ENCODE measurements at places on chromosomes 6 and 20.

DNA sequence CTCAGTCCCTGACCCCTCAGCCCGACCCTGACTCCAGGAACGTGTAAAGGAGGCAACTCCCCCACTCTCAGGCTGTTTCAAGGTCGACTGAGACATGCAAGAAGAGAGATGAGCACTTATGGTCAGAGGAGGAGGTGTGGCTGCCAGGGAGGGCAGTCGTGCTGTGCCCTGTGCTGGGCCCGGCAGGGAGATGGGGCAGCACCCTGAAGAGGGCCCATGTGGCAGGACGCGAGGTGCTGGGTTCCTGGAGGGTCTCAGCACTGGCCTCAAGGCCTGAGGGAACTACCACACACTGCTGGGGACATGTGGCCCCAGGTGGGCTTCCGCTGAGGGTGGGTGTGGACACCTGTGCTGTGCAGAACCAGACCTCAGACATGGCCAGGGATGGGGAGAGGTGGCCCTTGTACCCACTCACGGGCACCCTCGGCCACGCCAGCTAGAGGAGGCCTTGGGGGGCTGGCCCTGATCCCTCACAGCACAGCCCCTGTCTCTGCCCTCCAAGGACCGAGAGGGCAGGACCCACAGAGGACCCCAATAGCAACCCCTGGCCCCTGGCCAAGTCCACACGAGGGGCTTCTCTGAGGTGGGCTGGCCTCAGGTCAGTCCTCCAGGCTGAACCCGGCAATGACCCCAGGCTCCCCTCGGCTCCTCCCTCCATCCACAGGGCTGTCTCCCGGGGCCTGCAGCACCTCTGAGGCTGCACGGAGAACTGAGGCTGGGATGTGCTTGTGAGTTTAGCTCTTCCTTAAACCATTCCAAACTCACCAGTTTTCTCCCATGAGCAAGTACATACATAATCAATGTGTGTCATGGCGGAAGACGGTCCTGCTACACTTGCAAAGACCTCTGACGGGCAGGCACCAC lies 8.7 kb downstream of the SLC2A4RG start:
- no peak for DNase-seq

DNA sequence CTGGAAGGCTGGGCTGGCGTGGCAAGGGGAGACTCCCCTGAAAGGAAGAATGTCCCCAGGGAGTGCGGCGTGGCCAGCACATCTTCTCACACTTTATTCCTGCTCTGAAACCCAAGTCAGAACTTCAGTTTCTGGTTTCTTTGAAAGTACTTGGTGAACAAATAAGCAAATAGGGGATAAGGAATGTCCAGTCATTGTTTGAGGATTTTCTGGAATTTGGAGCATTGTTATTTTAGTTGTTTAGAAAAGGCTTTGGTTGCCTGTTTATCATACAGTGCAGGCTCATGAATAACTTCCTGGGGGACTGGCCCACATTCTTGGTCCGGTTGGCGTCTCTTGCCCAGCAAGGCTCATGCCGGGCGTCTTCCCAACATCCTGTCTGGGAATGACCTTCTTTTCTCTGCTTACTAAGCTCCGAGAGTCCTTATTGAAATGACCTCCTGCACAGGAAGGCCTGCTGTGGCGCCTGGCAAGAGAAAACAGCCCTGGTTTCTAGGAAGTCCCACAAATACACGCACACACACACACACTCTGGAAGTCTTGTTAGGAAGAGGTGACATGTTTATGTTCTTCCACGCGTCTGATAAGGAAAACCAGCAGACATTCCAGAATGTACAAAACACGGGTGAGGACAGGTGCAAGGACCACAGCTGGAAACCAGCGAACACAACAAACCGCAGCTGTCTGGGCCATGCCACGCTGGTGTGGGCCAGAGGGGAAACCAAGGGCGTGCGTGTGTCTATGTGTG lies 71.9 kb downstream of the TMEM170B start:
- no peak for DNase-seq

GRCh38 chr6:47076422-47077344 lies 34.6 kb upstream of the ADGRF1 start:
- no peak for DNase-seq

DNA sequence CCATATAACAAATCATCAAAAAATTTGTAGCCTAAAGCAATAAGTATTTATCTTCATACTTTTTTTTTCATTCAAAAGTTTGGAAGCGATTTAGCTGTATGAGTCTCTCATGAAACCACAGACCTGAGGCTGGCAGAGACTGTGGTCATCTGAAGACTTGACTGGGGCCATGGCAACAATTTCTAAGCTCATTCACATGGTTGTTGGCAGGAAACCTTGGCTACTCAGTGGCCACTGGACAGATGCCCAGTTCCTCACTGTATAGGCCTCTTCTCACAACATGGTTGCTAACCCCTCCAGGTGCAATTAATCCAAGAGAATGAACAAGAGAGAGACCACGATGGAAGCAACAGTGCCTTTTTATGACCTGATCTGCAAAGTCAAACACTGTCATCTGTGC lies 235.9 kb downstream of the BTBD3 start:
- no peak for DNase-seq

DNA sequence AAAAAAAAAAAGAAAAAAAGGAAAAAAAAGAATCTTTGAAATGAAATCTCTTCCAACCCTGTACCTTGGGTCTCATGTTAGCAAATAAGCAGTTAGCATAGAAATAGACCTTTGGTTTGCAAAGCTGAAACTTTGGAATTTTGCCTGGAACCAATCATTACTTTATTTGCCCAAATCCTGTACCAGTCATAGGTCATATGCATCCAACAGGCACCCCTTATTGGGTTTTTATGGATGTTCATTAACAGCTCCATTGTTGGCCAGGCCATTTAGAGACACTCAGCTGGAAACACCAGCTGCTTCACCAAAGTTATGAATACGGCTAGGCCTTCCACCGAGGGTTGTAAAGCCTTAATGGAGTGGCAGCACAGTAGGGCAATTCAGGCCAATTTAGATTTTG lies 53.0 kb downstream of the ALDH8A1 start:
- DNase-seq, result no peak

GRCh38 chr6:168919470-168920179 lies 334.0 kb downstream of the THBS2 start:
- DNase-seq, result no peak
